ENCODE measurements at places on chromosomes 12 and 14. TPM values are rescaled to one million over a fixed set of nuclear protein-coding genes. Genes with fewer than 3 reads are reported as not detected.

Gene PPP1R36
- total RNA-seq: 0.47 TPM

Gene NYNRIN
- total RNA-seq: not detected

Gene GDF3
- not detected for total RNA-seq

Gene HOXC13
- 6.0 TPM for total RNA-seq

Gene ACSM4
- not detected for total RNA-seq

Gene NANOG
- total RNA-seq: not detected

Gene NFKBIA
- total RNA-seq: 112 TPM

Gene OR10A7
- not detected for total RNA-seq

Gene DBX2
- total RNA-seq: not detected

Gene SYNE3
- 9.5 TPM for total RNA-seq

Gene MTERF2
- total RNA-seq: 9.3 TPM

Gene MUCL1
- not detected for total RNA-seq

Gene KLRB1
- total RNA-seq: not detected

Gene TSPAN8
- total RNA-seq: not detected

DNA sequence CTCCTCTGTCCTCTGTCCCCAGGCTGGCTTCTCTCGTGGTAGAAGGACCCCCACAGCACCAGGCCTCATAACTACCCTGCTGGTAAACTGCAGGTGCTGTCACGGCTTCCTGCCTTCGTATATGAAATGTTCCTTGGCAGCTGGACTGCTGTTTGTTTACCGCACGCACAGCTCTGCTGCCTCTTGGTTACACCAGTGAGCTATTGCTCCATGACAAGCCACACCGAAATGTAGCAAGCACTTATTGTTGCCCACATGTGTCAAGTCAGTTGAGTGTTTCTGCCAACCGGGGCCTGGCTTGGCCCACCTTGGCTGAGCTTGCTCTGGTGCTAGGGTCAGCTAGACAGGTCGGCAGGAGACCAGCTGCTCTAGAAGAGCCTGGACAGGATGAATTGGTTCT, 21.7 kb upstream of the TCL1B start:
- H3K4me3 ChIP-seq: no peak overlapping the region
- peaks cover 47% of the 10 kb centered on the region for H3K27me3 ChIP-seq
- no peak overlapping the region for H3K27ac ChIP-seq
- H3K36me3 ChIP-seq: no peaks in the 10 kb centered on the region

DNA sequence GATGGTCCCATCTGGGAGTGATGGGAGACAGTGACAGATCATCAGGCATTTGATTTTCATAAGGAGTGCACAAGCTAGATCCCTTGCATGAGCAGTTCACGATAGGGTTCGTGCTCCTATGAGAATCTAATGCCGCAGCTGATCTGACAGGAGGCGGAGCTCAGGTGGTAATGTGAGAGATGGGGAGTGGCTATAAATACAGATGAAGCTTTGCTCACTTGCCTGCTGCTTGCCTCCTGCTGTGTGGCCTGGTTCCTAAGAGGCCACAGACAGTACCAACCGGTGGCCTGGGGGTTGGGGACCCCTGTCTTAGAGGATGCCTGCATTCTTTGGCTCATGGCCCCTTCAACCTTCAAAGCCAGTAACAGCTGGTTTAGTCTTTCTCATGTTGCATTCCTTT, 130.3 kb downstream of the PTPN11 start:
- H3K27me3 ChIP-seq: peaks cover 37% of the 10 kb centered on the region
- no peaks in the 10 kb centered on the region for H3K4me1 ChIP-seq
- H3K27ac ChIP-seq: no peak overlapping the region

- H3K27me3 ChIP-seq: no peaks in the 10 kb centered on the region
- H3K4me1 ChIP-seq: no peaks in the 10 kb centered on the region
- no peak overlapping the region for H3K4me3 ChIP-seq
- no peaks in the 10 kb centered on the region for H3K36me3 ChIP-seq
- no peak overlapping the region for H3K27ac ChIP-seq
Observed at GRCh38 chr12:117497407-117497806, 136.0 kb upstream of the NOS1 start.

DNA sequence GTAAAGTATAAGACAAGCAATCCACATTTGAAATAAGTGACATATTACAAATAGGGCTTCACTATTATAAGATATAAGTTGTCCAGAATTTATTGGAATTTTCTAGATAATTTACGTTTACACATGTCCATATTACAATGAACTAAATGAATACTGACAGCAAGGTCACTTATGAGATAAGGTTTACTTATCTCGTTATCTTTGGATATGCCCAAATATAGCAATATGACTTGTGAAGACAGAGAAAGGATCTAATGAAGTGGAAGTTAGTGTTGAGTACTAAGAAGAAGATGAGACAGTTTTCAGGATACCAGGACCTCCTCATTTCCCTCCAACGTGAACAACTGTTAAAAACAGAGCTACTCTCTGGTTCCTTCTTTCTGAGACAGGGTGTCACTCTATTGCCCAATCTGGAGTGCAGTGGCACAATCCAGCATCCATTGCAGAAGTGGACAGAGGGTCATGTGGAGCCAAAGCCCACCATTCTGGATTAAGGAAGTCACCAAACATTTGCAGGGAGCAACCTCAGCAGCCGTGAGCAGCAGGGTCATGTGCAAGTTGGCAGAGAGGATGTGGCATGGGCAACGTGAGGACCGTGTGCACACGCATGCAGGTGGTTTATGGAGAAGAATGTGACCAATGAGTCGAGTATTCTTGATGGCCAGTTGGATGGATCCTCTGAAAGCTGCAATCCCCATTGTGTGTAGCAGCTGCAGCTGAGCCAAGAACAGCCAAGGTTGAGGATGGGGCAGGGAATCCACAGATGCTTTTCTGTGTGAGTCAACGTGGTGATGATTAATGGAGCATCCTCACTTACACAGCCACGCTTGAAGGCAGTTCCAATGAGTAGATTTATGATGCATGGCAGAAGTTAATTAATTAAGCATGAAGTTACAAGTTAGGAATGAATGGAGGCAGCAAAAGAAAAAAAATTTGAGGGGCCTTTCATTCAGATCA, 111.0 kb downstream of the BICD1 start:
- peaks cover 13% of the 10 kb centered on the region for H3K36me3 ChIP-seq
- no peak overlapping the region for H3K27ac ChIP-seq
- H3K4me1 ChIP-seq: peaks cover 9% of the 10 kb centered on the region
- peak; percentile 37 for DNase-seq
- no peak overlapping the region for H3K4me3 ChIP-seq
- no peaks in the 10 kb centered on the region for H3K27me3 ChIP-seq

DNA sequence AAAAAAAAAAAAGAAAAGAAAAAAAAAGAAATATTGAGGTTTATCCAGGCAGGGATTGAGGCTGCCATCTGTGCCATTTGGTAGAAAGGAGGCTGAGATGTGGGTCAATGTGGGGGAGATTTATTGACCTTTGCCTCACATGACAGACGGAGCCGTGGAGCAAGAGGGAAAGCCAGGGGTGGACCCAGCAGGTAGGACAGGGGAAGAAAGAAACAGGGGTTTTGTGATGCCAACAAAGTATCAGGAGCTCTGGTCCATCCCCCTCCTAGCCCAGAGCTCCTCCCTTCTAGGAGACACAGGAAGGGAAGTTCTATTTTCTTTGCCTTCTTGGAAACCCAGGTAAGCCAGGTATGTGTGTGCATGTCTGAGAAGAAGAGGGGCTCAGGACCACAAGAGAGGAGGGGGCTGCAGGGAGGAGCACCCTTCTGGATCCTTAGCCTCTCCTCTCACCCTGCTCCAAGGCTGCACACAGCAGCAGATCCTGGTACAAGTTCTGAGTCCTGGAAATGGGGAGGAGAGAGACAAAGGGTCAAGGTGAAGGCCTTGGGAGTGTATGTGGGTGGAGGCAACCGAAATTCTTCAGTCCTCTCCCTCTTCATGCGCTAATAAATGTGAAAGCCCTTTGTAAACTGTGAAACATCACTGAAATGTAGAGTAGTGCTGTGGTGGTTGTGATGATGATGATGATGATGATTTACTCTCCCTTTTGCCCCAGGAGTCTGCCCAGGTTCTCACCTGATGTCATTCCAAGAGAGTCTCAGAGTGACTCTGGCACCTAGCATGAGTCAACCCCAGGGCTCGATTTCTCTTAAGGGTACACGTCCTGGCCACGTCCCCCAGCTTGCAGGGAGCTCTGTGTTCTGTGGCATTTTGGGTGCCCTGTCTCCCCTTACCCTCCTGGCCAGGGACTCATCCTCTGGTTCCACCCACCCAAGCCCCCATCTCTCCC, 26.3 kb downstream of the ZFP36L1 start:
- H3K27me3 ChIP-seq: no peaks in the 10 kb centered on the region
- no peaks in the 10 kb centered on the region for H3K36me3 ChIP-seq
- H3K27ac ChIP-seq: no peak overlapping the region

GRCh38 chr14:94768521-94769390, 1.2 kb downstream of the GSC start:
- peak overlapping the region; percentile 59 for H3K4me3 ChIP-seq
- no peak overlapping the region for H3K27ac ChIP-seq

DNA sequence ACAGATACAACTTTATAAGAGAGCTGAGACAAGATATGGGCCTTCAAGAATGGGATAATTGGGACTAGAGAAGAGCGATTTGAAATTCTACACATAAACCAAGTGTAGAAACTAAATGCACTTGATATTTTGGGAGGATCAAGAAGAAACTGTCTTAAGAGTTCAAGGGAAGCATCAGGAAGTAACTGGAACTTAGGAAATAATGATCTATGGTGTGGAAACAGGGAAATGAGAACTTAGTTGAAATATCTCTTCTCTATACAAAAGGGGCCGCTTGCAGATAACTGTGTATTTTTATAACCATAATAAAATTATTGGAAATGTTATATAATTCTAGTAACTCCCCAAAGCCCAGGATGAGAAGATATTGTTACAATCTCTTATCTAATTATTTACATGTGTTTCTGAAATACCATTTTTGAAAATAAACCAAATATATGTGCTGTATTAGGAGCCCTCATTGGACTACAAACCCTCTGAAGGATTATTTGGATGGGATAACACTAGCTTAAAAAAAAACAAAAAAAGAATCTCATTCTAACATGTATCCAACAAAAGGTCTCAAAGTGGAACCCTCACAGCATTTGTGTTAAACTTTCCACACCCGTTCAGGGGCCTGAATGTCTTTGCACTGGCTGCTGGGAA, 84.7 kb upstream of the FLRT2 start:
- no peak overlapping the region for H3K27ac ChIP-seq
- H3K4me3 ChIP-seq: no peak overlapping the region
- DNase-seq: no peak
- H3K36me3 ChIP-seq: no peaks in the 10 kb centered on the region

GRCh38 chr14:99346470-99347080, 74.6 kb upstream of the BCL11B start:
- no peaks in the 10 kb centered on the region for H3K4me1 ChIP-seq
- DNase-seq: no peak
- H3K4me3 ChIP-seq: no peak overlapping the region
- H3K27ac ChIP-seq: no peak overlapping the region
- no peaks in the 10 kb centered on the region for H3K36me3 ChIP-seq

- peaks cover 25% of the 10 kb centered on the region for H3K27me3 ChIP-seq
- no peak for DNase-seq
- H3K4me1 ChIP-seq: peaks cover 10% of the 10 kb centered on the region
- peak overlapping the region; percentile 79 for H3K27ac ChIP-seq
- H3K4me3 ChIP-seq: no peak overlapping the region
Observed at GRCh38 chr12:2614341-2614740, 180.4 kb upstream of the FKBP4 start.

- H3K4me1 ChIP-seq: peaks cover 19% of the 10 kb centered on the region
- H3K4me3 ChIP-seq: no peak overlapping the region
- no peaks in the 10 kb centered on the region for H3K27me3 ChIP-seq
- H3K27ac ChIP-seq: peak overlapping the region; percentile 59
Observed at GRCh38 chr14:24092505-24093206, 1.5 kb upstream of the PCK2 start.

DNA sequence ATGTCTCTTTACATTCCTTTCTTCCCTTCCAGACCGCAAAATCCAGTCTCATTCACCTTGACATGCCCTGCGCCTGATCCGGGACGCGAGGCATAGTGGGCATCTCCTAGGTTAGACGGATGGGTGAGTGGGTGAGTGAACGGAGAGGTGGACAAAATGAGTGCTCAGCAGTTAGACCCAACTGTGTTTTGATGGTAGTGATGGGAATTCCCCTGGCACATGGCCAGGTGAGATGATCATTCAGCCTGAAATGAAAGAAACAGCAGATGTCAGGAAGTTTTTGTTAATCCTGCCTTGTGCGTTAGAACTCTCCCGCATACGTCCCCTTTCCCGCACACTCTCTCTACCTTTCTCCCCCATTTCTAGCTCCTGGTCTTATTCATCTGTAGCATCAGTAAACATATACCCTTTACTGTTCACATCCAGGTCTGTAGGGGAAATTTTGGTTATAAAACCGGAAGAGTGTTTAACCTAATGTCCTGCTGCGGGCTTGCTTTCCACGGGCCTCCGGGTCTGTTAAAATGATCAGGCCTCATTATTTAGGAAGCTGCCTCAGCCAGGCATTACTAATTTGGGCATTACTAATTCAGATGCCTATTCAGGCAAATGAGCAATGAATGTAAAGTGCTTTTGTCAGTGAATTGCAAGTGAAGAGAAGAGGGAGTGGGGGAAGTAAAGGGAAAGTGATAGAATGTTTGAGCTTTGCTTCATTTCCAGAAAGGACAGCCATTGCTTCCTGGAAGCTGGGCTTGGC, 172.8 kb downstream of the ETV6 start:
- peak; percentile 56 for DNase-seq
- peak overlapping the region; percentile 17 for H3K4me3 ChIP-seq
- peak overlapping the region; percentile 47 for H3K27ac ChIP-seq
- no peaks in the 10 kb centered on the region for H3K27me3 ChIP-seq

- H3K27ac ChIP-seq: no peak overlapping the region
- DNase-seq: no peak
- H3K4me3 ChIP-seq: no peak overlapping the region
- H3K4me1 ChIP-seq: no peaks in the 10 kb centered on the region
- H3K36me3 ChIP-seq: peaks cover 74% of the 10 kb centered on the region
Observed at GRCh38 chr12:123396543-123396942, 12.6 kb downstream of the KMT5A start.

- peaks cover 7% of the 10 kb centered on the region for H3K4me1 ChIP-seq
- no peak overlapping the region for H3K4me3 ChIP-seq
- H3K27ac ChIP-seq: no peak overlapping the region
- no peaks in the 10 kb centered on the region for H3K27me3 ChIP-seq
Observed at GRCh38 chr12:120093592-120094355, 22.8 kb downstream of the RAB35 start.

- no peaks in the 10 kb centered on the region for H3K27me3 ChIP-seq
- H3K36me3 ChIP-seq: no peaks in the 10 kb centered on the region
- H3K4me3 ChIP-seq: peak overlapping the region; percentile 100
- peak overlapping the region; percentile 98 for H3K27ac ChIP-seq
- peaks cover 11% of the 10 kb centered on the region for H3K4me1 ChIP-seq
Observed at GRCh38 chr12:65168681-65169319, 583 bp upstream of the LEMD3 start.

Measured in MCF 10A (cell line).